NCI-H1092 (cell line): ENCODE measurements at places on chromosomes 3 and 15.
A peak's percentile ranks its signal among the peaks of the same experiment; 100 is the strongest.

GRCh38 chr3:72738752-72739530 lies 109.3 kb downstream of the SHQ1 start:
- DNase-seq, result peak; percentile 6

DNA sequence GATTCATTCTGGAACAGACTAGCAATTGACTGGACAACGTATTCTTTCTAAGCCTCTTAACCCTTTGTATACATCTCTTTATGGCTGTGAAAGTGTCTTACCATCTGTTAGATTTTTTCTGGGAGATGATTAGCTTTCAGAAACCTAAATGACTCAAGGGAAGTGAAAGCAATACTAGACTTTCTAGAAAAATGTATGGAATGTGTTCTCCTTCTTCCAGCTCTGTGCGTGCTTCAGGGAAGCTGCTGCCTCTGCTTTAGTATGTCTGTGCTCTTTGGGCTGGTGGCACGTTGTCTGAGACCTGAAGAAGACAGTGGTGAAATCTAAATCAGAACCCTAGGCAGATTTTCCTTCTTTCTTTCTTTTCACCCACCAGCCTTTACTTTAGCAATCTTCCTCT lies 89.5 kb downstream of the ITPR1 start:
- no peak for DNase-seq

DNA sequence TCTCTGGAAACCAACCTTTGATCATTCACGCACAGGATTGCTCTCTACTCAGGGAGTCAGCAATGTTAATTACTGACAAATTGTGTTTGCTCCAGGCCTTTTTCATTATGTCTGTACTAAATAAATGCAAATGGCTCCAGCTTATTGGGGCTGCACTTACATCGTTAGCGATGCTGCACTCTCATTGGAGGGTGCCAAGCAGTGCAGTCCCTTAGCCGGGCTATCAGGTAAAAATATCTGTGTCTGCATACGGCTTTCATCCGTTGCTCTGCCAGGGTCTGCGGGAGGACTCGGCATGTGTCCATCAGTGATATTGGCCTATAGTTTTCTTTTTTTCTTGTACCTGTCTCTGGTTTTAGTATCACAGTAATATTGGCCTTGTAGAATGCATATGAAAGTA lies 471.5 kb upstream of the CADM2 start:
- DNase-seq, result no peak

DNA sequence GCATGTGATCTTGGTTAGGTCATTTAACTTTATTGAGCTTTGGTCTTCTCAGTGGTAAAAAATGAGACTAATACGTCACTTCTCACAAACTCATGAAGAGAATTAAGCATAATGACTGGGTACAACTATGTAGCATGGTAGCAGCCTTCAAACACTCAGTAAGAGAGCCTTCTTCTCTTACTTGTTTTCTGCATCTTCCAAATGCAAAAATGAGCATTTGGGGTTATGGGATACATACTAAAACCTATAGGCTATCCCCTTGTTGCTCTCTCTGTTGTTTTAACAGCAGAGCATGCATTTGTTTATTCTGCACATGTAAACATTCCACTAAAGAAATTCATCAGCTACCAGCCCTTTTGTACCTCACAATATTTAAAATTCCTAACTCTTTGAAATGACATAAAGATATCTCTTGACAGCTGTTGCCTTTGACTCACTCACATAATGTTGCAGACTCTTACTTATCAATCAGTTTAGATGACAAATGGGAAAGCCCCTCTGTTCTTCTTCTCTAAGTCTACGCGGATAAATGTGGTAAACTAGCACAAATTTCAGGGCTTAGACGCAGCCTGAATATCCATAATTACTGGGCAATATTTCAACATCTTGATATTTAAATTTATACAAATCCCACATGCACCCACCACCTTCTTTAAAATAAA lies 327.3 kb upstream of the SATB1 start:
- DNase-seq, result no peak

DNA sequence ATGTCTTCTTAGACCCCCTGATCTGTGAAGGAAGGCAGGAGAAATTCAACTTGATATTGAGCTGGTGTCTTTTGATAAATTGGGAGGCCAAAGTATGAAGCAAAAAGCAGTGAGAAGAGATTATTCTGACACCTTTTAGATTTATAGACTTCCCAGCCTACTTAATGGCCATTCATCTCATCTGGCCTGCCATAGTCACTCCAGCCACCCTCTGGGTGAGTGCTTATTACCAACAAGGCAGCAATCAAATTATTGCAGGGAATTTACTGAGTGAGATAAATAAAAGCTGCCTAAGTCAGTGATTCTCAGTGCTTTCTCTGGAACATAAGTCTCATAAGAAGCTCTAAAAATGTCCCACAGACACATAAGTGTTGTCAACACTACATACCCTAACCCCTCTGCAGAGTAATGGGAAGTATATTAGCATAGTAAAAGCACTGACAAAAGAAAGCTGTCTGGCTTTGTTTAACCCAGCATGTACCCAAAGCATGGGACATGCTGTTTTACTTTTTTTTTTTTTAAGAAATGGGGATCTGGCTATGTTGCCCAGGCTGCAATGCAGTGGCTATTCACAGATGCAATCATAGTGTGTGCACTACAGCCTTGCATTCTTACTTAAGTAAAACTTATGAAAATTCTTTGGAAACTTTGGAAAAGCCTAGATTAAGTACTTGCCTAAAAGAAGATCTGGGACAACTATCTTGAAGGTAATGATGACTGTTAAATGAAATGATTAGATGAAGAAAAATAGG lies 725.3 kb downstream of the TUSC7 start:
- DNase-seq, result no peak

DNA sequence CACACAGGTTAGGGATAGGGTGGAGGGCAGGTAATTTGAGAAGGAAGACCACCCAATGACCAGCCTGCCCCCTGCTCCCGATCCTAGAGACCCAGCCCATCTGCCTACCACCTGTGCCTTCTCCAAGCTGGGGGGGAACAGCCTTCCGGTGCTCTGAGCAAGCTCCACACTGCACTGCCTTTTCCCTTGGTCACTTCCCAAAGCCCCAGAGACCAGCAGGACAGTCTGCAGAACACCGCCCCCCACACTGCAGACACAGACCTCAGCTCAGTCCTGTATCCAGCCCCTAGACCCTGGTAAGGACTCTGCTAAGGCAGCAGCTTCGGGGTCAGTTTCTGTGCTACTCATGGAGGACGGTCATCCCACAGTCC lies 156.9 kb downstream of the MEGF11 start:
- no peak for DNase-seq

DNA sequence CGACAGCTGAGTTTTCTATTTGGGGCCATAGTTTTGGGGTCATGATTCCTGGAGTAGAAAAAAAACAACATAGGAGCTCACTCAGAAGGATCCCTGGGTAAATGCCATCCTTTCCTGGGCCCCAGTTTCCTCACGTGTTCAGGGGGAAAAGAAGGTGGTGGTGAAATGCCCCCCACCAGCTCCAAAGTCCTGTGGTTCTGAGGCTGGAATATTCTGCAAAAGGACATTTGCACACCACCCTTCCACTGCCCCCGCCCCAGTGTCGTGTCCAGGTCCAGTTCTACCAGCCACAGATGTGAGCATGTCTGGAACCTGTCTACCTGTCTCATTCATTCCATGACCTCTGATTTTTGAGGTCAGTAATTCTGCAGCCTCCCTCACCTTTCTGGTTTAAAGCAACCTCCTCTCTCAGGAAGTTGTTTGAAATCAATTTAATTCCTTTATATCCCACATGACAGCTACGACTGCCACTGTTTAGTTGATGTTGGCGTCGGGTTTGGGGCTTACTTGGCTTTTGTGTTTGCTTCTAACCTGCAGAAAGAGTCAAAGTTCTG lies 82.1 kb downstream of the SMAD3 start:
- DNase-seq, result no peak

GRCh38 chr3:194877291-194878119 lies 191.8 kb downstream of the FAM43A start:
- DNase-seq, result no peak

- DNase-seq, result no peak
Measured at GRCh38 chr3:101846709-101847108, 2.6 kb upstream of the NFKBIZ start.
